Mucosa of descending colon (tissue), 3 donors: ENCODE measurements at places on chromosomes 7 and 10. TPM values are rescaled to one million over a fixed set of nuclear protein-coding genes. Genes with fewer than 3 reads are reported as not detected.

The RNLS gene
- 11.8 TPM for total RNA-seq

- DNase-seq: no peak
Measured at GRCh38 chr10:94107191-94107590, 113.5 kb downstream of the PLCE1 start.

DNA sequence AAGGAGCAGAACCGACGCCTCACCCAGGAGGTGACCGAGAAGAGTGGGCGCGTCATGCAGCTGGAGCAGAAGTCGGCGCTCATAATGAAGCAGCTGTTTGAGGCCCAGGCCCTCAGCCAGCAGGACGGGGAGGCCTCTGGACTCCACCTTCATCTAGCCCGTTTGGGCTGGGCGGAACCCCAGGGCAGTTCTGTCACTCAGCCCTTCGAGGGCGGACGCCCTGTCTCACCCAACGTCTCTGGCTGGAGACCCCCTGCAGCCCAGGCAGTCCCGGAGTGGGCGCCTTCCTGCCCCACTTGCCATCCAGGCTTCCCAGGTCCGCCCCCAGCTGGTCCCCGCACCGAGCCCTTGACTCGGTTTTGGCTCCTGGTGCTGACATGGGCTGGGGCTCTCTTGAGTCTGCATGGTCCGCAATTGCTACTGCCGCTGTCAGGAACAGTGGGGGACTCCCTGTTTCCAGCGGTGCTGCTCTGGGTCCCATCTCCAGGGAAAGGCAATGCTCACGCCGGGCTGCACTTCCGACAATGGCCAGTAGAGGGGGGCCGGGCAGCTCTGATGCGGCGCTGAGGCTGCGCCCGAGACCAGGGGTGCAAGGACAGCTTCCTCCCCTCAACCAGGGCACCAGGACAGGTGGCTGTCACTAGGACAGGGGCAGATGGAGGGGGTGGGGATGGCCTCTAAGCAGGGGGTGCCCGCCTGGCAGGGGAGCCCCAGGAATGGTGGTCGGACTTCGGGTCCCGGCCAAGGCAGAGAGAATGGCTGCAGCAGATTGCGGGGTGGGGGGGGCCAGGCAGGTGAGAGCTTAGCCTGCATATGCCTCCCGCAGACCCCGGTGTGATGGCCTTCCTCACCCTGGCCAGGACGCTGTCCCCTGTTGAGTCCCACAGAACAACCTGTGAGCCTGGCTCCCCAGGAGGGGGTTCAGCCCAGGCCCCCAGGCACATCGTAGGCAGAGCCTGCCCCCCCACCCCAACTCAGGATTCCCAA is 71.2 kb upstream of the KCTD7 start:
- peak; percentile 88 for DNase-seq

DNA sequence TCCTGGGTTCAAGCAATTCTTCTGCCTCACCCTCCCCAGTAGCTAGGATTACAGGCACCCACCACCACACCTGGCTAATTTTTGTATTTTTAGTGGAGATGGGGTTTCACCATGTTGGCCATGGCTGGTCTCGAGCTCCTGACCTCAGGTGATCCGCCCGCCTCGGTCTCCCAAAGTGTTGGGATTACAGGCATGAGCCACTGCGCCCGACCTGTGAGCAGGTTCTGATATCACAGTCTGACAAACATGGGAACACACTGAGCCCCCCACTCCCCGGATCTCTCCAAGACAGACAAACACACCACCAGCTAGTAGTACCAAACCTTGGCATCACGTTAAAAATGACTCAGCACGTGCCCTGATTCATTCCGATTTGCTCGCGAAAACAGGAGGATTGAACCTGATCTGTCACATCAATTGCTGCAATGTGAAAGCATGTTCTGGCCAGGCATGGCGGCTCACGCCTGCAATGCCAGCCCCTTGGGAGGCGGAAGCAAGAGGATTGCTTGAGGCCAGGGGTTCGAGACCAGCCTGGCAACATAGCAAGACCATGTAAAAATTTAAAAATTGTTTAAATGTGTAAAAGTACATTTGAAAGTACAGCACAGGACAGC is 106.5 kb downstream of the SMURF1 start:
- no peak for DNase-seq

- DNase-seq: no peak
Measured at GRCh38 chr7:151420144-151420543, 10.3 kb upstream of the WDR86 start.

- no peak for DNase-seq
Measured at GRCh38 chr10:42972946-42973345, 103.9 kb upstream of the RET start.

The PRKG1 gene
- 17.1 TPM for total RNA-seq

The C10orf71 gene
- 0.05 TPM for total RNA-seq

The PRPF18 gene
- total RNA-seq: 25.9 TPM

- DNase-seq: no peak
Measured at GRCh38 chr10:86247588-86247987, 119.0 kb downstream of the GRID1 start.

GRCh38 chr7:30799206-30799975 is 28.2 kb downstream of the MINDY4 start:
- DNase-seq: no peak

The PILRA gene
- total RNA-seq: 15.9 TPM

DNA sequence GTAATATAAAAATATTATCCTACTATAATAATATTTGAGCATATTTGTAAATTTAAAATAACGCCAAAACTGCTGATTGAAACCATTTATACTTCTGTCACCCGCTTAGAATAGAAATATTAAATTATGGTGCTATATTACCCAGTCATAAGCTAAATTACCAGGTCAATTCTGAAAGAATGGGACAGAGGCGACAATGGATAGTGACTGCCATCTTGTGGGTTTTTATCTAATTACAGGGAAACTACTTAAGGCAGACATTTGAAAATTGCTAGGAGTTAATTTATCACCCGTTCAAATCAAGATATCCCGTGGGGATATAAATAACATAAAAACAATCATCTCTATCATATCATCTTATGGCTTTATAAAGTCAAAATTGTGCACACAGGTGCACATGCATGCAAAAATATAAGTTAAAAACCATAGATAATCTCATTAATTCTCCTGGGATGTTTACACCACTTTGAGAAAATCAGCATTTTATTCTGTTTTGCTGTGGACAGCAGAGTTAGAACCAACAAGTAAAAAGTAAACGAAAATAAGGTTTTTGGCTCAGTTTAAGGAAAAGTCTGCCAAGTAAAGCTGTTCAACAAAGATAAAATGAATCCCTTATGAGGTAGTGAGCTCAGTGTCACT is 41.3 kb upstream of the HPSE2 start:
- DNase-seq: no peak

DNA sequence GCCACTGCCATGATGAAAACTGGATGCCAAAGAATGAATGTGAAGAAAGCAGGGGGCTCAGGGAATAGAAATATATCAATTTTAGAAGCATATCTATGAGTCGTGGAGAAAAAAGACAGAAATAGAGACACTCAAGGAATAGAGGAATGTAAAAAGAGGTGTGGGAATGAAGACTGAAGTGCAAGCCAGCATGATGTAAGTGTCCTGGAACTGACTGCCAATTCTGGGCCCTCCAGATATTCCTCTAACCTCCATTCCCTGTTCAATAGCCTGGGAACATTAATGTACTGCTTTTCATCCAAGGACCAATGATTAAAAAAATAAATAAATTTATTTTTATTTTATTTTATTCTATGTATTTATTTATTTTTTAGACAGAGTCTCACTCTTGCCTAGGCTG is 40.6 kb downstream of the NEBL start:
- no peak for DNase-seq

GRCh38 chr7:135517060-135517459 is 7.2 kb upstream of the CNOT4 start:
- no peak for DNase-seq

The ACTA2 gene
- 80.6 TPM for total RNA-seq

The CYP3A7 gene
- 0.82 TPM for total RNA-seq

- DNase-seq: peak; percentile 88
Measured at GRCh38 chr10:34768261-34768971, 46.7 kb downstream of the PARD3 start.

The SRPK2 gene
- total RNA-seq: 31.6 TPM

DNA sequence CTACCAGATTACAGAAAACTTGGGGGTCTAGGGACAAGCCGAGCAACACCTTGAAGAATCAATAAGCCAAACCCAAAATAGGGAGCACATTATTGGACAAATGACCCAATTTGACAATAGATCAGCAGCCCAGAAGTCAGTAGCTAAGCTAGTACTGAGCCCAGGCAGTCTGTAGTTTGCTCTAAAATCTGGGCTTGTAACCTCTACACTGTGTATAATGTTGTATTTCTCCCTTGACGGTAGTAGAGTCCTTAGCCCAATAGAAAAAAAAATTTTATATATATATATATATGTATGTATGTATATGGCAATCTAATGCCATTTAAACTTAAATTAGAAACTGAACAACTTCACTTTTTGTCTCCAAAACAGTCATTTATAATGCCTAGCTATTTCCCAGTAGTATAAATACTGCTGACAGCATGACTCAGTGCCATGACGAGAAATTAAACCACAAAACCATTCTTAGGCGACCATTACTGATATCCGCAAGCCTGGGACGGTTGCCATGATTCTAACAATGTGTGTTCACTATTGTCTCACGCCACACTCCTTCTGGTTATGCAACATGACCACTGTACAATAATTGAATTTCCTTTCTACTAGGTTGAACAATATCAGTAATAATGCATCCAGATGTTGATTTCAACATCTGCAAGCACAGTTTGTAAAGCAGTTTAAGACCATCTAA is 110.5 kb downstream of the IPMK start:
- no peak for DNase-seq
